ENCODE measurements at places on chromosomes 7 and 10.

DNA sequence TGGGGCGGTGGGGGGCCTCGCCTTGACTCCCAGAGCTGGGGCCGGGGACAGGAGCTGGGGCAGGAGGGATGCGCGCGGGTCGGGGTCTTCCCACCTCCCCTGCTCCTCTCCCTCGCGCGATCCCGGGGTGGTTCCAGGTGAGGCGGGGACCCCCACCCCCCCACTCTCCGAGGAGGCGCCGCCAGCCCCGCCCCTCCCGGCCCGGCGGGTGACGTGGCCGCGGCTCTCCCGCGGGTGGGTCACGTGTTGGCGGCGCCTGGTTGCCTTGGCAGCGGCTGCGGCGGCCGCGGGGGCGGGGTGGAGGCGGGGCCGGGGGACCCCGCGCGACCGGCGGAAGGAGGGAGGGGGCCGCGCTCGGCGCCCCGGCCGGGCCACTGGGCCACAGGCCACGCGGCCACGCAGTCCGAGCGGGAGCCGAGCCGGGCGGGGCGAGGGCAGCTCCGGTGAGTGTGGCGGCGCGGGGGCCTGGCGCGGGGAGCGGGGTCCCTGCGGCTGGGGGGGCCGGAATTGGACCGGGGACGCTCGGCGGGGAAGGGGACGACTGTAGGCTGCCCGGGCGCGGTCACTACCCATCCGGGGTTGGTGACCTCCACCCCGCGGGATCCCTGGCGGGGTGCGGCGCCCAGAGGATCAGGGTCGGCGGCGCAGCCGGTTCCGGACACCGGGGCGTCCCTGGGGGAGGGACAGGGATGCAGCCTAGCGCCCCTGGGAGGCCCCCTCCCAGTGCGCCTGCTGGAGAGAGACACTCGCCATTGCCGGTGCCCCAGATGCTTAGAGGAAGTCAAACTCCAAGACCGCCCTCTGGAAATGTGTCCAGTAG is at the start of gene ORAI2:
Gene ORAI2, plus strand, starts transcription at position 357 of the 820 bp plus-strand sequence. CDS start 5,382 bp downstream, outside the sequence.
- no peak for DNase-seq

GRCh38 chr10:75825235-75825634 is 393.8 kb downstream of the LRMDA start:
- no peak for DNase-seq

DNA sequence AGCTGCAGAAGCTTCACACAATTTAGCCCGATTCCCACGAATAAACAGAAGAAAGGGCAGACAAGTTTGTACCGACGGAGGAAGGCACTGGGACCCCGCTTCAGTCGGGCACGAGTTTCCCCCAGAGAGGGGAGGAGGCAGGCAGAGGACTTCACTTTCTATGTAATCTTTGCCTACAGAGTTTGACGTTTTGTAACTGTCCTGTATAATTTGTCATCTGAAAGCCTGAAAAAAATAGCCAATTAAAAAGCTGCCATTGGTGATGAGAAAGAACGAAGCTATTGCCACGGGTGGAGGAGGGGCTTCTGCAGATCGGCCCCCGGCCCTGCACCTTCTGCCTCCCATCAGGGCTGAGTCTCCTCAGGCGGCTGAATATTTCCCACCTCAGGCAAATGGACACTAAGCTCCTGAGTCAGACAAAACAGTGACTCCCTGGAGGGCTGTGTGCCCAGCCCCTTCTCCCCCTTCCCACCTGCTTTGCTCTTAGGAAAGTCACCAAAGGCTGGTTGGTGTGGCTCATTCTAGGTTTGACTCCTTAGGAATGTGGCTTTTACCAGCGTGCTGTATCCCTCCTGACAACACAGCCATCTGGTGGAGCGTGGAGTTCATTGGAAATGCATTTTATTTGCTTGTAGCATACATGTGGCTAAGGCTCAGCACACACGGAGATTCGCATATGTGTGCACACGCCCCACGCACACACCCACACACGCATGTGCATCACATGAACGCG is 117.4 kb downstream of the VIPR2 start:
- no peak for DNase-seq

GRCh38 chr7:112757337-112757736 is 32.9 kb downstream of the TMEM168 start:
- DNase-seq = no peak

DNA sequence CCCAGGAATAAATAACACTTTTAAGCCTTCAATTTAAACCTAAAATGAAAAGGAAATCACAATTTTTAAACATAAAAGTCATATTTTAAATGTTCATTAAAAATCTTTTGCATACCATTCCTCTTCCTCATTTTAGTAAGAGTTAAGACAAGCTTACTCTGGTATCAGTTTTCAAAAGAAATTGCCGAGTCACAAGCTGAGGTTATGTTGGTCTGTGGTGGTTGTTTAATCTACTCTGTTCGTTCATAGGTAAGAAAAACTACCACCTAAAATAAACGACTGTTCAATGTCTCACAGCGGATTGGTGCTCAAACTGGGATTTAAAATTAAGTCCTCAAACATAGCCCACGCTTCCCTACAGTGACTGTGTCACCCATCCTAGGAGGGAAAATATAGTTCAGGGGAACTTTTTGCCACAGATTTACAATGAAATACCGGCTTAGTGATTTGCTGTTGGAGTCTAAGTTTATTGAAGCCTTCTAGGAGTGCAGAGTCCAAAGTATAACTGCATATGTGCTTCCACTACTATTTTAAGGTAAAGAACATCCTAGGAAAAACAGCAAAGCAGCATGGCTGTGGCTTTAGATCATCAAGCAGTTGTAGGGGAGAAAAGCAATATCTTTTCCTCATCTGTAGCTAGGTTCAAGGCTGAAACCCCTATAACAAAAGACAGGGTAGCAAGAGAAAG is 61.1 kb downstream of the GNAT3 start:
- DNase-seq = no peak

DNA sequence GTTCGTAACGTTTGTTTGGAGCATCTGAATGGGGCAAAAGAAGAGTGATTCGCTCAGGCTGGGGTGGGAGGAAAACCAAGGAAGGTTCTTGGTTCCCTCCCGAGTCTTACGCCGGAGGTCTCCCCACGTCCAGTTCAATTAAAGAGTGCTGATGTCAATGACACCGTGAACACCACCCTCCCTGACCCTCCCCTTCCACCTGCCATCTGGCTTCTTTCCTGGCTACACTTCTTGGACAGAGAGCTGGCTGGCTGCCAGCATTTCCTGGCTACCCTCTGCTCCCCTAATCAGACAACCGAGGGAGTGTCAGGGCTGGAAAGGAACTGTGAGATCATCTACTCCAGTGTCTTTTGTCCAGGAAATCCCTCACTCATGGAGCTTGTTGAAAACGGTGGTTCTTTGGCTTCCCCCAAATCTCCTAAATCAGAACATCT is 24.1 kb upstream of the FFAR4 start:
- no peak for DNase-seq

DNA sequence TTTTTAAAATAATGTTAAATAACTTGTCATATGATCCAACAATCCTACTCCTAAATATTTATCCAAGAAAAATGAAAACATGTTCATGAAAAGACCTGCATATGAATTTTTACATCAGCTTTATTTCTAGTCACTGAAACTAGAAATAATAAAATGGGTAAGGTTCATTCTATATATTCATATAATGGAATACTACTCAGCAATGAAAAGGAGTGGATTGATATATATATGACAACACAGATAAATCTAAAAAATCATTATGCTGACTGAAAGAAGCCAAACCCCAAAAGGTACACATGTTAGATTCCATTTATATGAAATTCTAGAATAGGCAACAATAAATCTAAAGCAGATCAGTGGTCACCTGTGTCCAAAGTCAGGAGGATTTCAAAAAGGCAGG is 84.9 kb upstream of the PCBD1 start:
- no peak for DNase-seq

DNA sequence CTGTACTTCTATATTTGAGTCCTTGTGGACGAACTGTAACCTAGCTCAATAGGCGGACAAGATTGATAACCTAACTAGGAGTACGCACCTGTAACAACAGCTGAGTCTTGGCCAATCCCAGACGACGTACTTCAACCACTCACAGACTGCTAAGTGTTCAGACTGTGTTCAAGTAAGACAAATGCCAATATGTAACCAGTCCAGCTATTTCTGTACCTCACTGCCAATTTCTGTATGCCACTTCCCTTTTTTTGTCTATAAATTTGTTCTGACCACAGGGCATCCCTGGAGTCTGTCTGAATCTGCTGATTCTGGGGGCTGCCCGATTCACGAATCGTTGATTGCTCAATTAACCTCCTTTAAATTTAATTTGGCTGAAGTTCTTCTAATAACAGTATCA is 32.2 kb downstream of the HACD1 start:
- DNase-seq = no peak

DNA sequence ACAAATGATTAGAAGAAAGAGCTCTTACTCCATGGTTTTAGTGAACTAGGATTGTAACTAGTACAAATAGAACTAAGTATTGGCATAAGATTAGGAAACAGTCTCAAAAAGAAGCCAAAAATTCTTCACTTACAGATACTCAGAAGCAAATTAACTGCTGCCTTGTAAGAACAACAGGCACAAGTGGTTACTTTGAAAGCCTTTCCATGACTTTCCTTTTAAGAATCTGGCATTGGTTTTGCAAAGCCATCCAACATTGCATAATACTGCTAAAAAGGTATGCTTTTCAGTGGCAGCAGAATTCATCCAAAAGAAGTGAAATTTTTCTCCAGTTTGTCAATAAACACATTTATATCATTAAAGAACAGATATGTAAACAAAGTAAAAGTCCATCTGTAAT is 126.8 kb upstream of the ODAD2 start:
- no peak for DNase-seq

DNA sequence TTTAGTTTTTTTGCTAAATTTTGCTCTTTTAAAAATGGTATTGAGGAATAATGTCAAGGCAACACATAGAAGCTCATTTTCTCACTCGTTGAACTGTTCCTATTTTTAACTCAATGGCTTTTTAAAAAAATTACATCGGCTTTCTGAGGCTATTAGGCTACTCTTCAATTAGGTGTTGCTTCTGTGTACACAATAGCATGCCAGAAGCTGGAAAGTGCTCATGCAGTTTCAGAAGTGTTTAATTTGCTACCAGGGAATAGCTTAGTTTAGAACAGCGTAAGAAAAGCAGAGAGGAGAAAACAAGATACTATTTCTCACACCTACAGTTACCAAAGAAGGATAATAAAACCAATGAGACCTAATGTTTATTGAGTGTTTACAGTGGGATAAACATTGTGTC is 157.4 kb downstream of the NXPH1 start:
- DNase-seq = no peak

- no peak for DNase-seq
Observed at GRCh38 chr7:155788616-155789000, 23.7 kb downstream of the SHH start.

DNA sequence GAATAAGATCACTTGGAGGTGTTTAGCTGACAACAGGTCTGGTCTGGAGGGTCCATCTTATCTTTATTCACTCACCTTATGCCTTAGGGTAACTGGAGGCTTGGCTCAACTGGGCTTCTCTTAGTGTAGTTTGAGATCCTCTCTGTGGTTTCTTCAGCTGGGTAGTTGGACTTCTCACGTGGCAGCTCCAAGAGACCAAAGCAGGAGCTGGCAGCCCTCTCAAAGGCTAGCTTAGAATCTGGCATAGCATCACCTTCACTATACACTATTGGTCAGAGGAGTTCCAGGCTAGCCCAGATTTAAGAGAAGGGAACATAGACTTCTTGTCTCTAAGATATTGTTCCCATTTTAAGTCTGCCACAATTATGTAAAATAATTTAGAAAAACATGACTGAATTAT is 16.4 kb downstream of the ADK start:
- no peak for DNase-seq

DNA sequence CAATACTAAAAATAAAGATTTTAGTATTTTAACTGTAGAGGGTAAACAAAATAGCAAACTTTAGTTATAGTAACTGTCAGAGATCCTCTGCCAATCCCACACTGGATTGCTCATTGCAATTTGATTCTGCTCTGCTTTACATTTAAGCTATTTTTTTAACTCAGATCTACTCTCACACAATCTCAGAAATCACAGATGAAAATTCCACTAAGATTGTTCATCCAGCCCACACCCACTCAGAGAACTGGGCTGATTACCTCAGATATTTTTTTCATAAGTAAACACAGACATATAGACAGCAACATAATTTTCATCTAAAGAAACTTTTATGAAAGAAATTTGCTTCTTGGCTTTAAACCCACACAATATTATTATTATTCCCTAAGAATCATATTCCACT is 7.0 kb downstream of the OSBPL3 start:
- no peak for DNase-seq

DNA sequence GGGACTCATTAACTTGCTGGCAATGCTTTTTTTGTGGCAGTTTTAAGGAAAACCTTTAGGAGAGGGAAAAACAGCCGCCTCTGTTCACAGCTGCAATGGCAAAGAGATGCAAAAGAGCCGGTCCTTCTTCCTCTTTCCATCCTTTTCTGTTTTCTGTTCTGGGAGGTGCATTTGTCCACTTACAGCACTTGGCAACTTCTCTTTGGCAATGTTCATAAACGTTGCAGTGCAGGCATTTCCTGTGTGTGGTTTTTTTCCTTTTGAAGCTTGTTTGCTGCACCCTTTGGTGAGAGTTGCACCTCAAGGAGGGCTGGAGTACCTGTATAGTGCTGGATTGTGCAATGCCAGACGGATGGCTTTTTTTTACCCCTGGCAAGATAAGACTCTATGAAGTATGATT is 53.9 kb upstream of the HABP2 start:
- no peak for DNase-seq

DNA sequence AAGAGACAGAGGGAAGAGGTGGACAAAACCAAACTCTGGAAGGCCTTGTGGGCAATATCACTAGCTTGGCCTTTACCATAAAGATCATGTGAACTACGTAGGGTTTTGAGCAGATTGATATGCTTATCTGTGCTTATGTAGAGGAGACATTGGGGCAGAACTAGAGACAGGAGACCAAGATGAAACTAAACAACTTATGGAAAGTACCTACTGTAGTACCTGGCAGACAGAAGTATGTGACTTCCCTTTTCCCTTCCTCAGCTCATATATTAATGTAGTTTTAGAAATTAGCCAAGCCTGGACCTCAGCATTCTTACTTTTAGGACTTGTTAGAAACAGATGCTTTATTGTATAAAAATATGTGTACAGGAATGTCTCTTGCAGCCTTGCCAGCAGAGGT is 14.0 kb upstream of the IL6 start:
- no peak for DNase-seq

DNA sequence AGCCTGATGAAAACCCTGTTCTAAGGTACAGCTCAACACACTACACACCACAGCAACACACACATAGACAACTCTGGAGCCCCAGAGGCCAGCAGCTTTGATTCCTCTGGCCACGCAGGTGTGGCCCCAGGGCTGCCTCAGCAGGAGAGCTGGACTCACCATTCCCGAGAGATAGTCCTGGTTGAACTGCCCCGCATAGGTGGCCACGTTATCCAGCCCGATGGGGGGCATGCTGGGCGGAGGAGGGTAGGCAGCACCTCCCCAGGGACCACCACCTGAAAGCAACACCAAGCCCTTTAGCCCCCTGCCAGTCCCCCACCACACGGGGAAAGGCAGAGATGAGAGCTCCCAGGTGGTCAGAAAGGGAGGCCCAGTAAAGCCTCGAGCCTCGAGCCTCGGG is 34.7 kb downstream of the ANXA11 start:
- DNase-seq = no peak
